Frontal cortex (tissue), 4 donors: ENCODE measurements at places on chromosomes 11 and 22.

DNA sequence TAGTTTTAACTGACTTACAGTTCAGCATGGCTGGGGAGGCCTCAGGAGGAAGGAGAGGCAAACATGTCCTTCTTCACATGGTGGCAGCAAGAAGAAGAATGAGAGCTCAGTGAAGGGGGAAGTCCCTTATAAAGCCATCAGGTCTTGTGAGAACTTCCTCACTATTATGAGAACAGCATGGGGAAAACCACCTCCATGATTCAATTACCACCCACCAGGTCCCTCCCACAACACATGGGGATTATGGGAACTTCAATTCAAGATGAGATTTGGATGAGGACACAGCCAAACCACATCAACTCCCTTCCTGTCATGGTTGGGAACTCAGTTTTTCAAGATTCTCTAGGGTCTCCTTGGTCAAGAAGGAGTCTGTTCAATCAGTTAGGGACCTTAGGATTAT lies 432.9 kb upstream of the CNTN5 start:
- DNase-seq = no peak

- DNase-seq = no peak
Observed at GRCh38 chr11:117482881-117483280, 155.2 kb downstream of the CEP164 start.

DNA sequence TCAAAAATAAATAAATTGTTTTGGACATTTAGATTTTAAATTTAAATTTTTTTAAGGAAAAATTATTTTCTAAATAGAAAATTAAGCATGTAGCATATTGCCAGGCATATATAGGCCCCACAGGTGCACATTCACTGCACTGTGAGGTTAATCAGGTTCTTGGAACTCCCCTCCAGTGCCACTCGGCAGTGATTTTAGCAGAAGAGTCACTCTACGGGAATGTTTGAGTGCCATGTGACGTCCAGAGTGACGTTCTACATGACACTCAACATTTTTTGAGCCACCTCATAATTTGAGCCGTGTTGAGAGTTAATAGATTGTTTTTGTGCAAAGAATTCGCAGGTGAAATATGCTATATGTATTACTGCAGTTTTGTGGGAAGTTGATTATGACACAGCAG lies 77.4 kb downstream of the SWAP70 start:
- no peak for DNase-seq

- DNase-seq = no peak
Observed at GRCh38 chr22:22785316-22786065, 102.1 kb upstream of the IGLL5 start.
